H4 (cell line): ENCODE measurements at places on chromosomes 5 and 9. TPM values are rescaled to one million over a fixed set of nuclear protein-coding genes. Genes with fewer than 3 reads are reported as not detected.

DNA sequence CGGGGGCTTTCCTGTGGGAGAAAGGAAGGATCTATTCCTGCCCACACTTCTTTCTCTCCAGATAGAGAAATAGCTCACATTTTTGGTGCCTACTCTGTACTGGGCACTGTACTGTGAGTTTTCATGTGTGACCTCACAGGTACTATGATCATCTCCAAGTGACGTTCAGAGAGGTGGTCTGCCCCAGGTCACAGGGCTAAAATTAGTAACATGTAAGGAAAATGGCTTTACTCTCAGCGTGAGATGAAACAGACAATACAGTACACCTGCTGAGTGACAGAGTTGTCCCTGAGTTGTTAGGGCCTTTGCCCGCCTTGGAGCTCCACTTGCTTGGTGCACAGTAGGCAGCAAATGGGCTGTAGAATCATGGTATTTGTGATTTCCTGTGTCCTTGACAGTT is 306.1 kb upstream of the DMRT1 start:
- no peak for DNase-seq

DNA sequence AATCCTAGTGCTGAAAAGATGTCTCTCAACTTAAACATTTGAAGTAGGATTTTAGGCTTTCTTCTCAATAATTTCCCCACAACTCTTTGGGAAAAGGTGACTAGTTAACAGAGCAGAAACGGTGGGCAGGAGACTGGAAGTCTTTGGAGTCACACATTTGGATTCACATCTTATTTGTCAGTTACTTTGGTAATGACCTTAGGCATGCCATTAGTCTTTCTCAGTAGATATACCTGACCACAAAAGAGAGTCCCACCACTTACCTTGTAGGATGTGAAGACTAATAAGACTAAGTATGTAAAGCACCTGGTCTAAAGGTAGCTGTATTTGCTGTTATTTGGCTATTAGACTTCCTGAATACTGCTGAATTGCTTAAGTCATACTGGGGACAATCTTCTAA is 35.4 kb downstream of the DAP start:
- no peak for DNase-seq

DNA sequence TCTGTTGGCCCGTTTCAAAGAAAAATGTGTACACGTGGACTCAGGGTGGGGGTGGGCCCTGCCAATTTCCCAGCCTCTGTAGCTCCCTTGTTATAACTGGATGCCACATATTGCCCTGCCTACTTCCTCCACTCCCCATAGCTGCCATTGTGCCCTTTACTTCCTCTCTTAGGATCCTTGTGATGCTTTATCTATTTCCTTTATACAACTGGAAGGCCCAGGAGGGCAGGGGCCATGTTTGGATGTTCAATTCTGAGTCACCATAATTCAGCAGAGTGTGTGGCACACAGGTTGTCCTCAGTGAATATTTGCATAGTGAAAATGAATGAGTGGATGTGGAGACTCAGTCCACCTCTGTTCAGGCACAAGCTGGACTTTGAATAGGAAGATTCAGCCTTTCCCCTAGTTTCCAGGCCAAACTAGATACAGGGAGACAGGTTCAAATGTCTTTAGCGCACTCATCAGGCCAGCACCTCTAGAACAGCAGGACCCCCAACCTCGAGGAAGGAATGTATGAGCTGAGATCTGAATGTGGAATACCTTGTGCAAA is 10.6 kb upstream of the FEM1C start:
- no peak for DNase-seq

DNA sequence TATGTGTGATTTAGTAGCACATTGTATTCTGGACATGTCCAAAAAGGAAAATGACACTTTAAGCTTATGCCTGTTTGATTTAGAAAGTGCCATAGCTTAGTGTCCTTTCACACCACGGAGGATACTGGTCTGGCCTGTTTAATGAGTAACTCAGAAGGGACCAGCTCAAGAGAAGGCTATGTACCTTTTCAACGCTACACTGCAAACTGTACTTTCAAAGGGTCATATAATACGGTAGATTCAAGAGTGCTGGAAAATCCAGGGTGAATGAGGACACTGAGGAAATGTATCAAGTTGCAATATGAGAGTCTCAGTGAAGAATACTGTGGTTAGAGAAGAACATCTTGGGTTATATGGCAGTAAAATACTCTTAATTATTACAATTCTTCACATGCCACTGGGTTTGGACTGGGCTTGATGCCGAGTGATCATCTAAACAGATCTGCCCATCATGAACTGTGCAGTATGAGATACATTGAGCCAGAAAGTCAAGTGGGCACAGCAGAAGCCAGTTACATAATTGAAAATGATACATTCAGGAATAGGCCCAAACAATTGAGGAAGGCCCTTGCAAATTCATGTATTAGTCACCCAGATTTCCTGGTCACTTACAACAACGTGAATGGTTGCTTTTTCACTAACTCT is 1211.5 kb upstream of the CDH9 start:
- DNase-seq = no peak

GRCh38 chr5:78041805-78042204 is 252.7 kb downstream of the AP3B1 start:
- DNase-seq = no peak

The SPATA31A1 gene
- total RNA-seq = not detected in 2 replicates

DNA sequence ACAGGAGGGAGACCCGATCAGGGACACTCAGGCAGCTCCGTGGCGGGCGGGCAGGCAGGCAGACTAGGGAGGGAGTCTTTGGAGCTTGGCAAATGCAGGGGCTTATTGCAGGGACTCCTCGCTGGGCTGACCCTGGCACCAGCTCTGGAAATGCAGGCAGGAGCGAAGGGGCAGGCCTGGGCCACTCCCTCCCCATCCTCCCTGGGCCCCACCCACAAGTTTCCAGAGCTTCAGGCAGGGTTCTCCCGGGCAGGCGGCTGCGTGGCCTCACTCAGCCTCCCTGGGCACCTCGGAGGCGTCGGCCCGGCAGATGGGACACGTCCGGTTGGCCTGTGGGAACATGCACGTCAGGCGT is 8.5 kb downstream of the RNF44 start:
- no peak for DNase-seq

DNA sequence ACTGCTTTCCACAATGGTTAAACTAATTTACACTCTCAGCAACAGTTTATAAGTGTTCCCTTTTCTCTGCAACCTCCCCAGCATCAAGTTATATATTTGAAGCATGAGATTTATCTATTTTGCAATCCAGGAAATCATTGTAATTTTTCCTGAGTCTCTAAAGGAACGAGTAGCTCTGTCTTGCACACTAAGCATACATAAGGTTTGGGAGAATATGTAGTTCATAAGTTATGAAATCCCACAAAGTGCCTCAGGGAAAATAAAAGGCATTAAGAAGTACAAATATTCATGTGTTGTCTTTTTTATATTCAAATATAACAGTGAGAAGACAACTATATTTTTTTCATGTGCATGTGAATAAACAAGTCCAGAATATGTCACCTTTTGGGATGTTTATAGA is 377.1 kb upstream of the RORB start:
- DNase-seq = no peak

The IRX1 gene
- total RNA-seq = 17.1 and 21.3 TPM in 2 replicates

The RHOBTB3 gene
- total RNA-seq = 105 and 134 TPM in 2 replicates

DNA sequence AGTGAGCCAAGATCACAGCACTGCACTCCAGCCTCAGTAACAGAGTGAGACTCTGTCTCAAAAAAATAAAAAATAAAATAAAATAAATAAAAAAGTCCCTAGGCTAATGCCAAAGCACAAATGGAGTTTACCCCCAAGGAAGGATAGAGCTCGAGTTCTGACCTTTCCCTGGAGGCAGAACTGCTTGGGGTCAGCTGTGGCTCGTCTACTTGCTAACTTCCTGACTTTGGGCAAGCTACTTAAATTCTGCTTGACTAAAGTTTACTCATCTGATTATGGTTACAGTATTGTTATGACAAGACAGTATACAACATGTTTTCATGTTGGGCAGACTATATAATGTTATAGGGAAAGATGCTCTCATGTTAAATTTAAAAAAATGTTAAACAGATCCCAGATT is 359.2 kb downstream of the DNAH5 start:
- DNase-seq = no peak

- DNase-seq = no peak
Observed at GRCh38 chr9:135065151-135065550, 22.3 kb upstream of the OLFM1 start.

The DRD1 gene
- 0.25 and 0.29 TPM in 2 replicates for total RNA-seq

DNA sequence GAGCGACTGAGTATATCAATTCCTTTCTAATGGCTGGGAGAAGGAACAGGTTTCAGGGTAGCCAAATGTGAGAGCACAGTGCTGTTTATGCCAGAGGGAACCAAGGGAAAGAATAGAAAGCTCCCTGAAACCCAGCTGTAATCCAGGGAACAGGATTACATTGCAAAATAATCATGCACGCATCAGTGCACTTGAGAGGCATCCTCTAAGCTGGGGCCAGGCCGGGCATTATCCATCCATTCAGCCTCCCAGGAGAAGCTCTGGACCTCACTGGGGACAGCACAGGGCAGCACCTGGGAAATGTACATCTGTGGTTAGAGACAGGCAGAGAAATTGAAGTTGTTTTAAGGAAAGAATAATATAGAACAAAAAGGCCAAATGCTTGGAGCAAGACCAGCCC is 72.7 kb downstream of the MTRR start:
- DNase-seq = no peak

GRCh38 chr9:126480813-126481212 is 132.9 kb upstream of the LMX1B start:
- no peak for DNase-seq

The TMC1 gene
- total RNA-seq = not detected in 2 replicates

The CWC27 gene
- 11.2 and 24.4 TPM in 2 replicates for total RNA-seq

- DNase-seq = no peak
Observed at GRCh38 chr5:173699966-173700365, 83.5 kb upstream of the BOD1 start.

The GPR151 gene
- total RNA-seq = not detected in 2 replicates

DNA sequence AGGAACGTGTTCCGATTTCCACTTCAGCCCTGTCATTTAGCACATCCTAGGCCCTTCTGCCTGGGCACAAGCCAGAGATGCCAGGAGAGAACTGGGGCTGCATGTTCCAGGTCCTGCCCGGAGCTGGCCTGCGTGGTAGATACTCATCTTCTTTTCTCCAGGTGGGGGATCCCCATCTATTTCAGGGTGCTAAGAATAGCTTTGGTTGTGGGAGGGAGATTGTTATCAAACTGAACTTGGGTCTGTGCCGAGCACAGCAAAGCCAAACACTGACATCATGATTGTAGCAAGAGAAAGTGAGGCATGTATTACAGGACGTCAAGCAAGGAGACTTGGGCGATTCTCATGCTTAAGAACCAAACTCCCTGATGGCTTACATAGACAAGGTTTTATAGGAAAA is 18.2 kb downstream of the C9orf153 start:
- no peak for DNase-seq

The GNPDA1 gene
- 79.5 and 119 TPM in 2 replicates for total RNA-seq

DNA sequence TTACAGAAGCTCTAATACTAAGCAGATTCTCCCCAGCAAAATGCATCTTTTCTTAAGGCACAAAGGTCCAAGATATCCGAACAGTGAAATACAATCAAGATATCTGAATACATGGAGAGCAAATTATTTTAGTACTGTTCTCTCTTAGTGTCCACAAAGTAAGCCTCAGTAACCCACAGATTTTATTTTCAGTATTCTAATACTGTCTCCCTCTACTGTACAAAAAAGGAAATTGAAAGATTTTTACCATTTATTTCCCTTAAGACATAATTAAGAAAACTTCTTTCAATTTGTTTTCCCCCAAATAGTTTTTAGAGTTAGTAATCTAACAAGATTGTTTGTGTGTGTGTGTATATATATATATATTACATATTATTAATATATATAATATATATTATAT is 24.7 kb upstream of the NOL6 start:
- DNase-seq = no peak

The PFN3 gene
- not detected in 2 replicates for total RNA-seq

The HTR4 gene
- not detected in 2 replicates for total RNA-seq

- no peak for DNase-seq
Observed at GRCh38 chr5:2505217-2505616, 246.3 kb downstream of the IRX2 start.

GRCh38 chr9:128718047-128718446 is 5.9 kb downstream of the ZDHHC12 start:
- DNase-seq = no peak
